Progenitor cell of endocrine pancreas (in vitro differentiated cells): ENCODE measurements at places on chromosomes 12 and 14. TPM values are rescaled to one million over a fixed set of nuclear protein-coding genes. Genes with fewer than 3 reads are reported as not detected.
A peak's percentile ranks its signal among the peaks of the same experiment; 100 is the strongest.

- no peak overlapping the region for H3K4me3 ChIP-seq
- peak; percentile 59 for DNase-seq
- no peaks in the 10 kb centered on the region for H3K27me3 ChIP-seq
- peaks cover 26% of the 10 kb centered on the region for H3K4me1 ChIP-seq
Measured at GRCh38 chr12:7907009-7907408, 29.0 kb downstream of the SLC2A3 start.

GRCh38 chr12:76782526-76782925, 18.6 kb downstream of the ZDHHC17 start:
- DNase-seq: no peak
- peaks cover 7% of the 10 kb centered on the region for H3K4me1 ChIP-seq
- no peak overlapping the region for H3K4me3 ChIP-seq

DNA sequence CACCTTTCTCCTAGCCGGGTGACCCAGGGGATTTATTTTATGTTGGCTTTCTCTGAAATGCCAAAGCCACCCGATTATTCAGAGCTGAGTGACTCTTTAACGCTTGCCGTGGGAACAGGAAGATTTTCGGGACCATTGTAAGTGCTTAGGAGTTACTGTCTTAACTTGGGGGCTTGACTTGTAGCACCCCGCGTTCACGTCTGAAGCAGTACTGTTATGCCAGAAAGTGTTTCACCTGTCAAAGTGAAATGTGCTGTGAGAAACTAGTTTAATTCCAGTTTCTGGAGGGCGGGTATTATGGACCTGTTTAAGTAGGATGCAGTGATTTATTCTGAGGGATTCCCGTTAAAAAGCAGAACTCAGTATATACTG, 218 bp downstream of the LYSET start:
- H3K4me1 ChIP-seq: peaks cover 16% of the 10 kb centered on the region
- peak overlapping the region; percentile 96 for H3K27ac ChIP-seq
- DNase-seq: no peak
- peaks cover 4% of the 10 kb centered on the region for H3K36me3 ChIP-seq
- H3K27me3 ChIP-seq: no peaks in the 10 kb centered on the region

The TBC1D30 gene
- 3.0 and 3.4 TPM in 2 replicates for total RNA-seq
